Activated CD4-positive, alpha-beta T cell treated with anti-CD3 and anti-CD28 coated beads, Interleukin-2, amount 50 U/mL, for 16 hours (primary cell): ENCODE measurements at places on chromosomes 1 and 21.
A peak's percentile ranks its signal among the peaks of the same experiment; 100 is the strongest.

DNA sequence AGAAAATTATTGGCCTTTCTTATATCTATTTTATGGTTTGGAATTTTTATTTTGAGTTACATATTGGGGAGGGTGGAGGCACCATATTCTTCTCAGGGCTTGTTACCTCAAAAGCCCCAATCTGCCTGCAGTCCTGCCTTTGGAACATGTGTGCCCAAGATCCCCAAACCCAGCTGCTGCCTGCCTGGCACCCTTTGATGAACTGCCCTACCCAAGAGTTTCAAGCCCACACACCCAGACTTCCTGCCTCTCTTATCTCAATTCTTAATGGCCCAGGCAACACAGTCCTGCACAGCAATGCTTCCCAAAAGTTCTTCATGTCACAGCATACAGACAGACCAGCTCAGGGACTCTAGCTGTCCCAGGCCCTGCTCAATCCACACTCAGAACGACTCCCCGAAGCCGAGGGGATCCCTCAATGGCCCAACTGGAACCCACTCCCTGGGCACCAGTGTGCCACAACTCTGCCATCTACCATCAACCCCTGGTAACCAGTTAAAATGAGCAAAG is 19.2 kb downstream of the OLFML2B start:
- DNase-seq: no peak

- DNase-seq: no peak
Observed at GRCh38 chr1:68197891-68198290, 34.4 kb downstream of the WLS start.

- DNase-seq: no peak
Observed at GRCh38 chr1:41883507-41883906, 35.2 kb downstream of the HIVEP3 start.

- DNase-seq: no peak
Observed at GRCh38 chr1:235622936-235623779, 26.4 kb downstream of the GNG4 start.

GRCh38 chr21:33908760-33909159 is 6.8 kb downstream of the ATP5PO start:
- DNase-seq: no peak

DNA sequence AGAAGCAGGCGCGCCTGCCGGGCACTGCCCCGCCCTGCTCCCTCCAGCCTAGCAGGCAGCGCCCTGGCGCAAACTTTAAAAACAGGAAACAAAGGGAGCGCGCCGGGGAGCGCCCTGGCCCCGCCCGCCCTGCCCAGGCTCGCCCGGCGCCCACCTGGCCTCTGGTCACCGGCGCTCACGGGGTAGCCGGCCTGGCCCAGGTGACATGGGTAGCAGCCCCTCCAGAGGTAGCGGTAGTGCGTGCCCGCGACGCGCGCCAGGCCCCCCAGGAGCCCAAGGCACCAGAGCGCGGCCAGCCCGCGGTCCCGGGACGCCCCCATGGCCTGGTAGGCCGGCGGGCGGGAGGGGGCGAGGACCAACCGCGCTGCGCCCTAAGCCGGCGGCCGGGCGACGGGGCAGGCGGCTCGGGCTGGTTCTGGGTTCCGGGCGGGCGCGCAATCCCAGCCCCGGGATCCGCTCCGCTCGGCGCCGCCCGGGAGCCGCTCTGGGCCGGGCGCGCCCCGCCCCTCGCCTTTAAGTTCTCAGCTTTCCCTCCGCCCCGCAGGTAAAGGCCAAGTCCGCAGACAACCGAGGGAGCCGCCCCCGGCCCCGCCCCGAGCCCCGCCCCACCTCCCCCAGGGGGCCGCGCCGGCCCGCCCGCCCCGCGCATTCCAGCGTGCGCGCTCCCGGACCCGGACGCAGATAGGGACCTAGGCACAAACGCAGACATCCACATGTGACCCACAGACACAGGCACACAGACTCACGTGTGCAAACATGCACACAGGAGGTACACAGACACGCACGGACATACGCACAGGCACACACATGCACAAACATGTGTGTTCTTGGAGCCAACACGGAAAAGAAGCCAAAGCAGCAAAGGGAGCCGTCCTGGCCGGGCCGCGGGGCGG is 76.7 kb downstream of the ARHGEF16 start:
- DNase-seq: peak; percentile 52

GRCh38 chr1:226111883-226112261 is 49.4 kb downstream of the H3-3A start:
- no peak for DNase-seq

DNA sequence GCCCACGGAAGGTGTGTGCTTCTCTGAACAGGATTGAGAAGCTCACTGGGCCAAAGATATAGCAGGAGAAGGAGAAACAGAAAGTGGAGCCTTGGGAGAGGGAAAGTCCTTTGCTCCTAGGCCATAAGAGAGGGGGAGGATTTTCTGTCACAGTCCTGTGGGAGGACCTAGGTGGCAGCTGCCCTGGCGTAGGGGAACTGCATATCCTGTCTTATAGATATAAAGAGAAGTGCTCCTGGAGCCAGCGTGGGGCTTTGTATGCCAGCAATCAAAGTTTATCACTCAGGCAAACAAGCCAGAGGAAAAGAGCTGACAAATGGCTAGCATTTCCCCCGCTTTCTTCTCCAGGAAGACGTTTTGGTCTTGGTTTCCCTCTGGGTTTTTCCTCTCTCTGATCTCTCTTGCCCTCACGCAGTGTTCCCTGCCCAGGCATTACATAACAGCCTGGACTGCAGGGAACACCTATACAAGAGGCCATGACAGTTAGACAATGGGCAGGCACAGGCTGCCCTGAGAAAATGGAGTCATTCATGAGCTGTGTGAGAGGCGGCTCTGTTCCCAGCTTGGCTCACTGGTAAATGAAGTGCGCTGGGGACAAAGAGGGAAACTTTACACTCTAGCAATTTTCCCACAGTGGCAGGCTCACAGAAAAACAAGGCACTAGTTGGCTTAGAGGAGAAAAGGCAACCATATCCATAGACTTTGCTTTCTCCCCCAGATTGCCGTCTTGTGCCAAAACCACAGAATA is 52.5 kb upstream of the ZNF648 start:
- no peak for DNase-seq

DNA sequence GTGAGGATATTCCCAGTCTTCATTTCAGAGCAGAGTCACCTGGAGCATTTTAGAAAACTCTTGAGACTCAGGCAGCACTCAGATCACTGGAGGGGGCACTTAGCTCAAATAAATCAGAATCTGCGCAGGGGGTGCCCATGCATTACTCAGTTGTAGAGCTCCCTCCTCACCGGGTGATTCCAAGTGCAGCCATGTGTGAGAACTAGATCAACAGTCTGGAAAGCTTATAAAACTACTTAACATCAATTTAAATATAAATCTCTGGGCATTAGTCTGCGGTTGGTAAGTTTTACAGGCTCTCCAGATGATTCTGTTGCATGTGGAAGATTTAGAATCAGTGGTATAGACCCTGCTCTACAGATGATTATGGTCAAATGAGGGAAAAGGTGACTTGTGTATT is 128.6 kb downstream of the ST6GALNAC3 start:
- DNase-seq: no peak

DNA sequence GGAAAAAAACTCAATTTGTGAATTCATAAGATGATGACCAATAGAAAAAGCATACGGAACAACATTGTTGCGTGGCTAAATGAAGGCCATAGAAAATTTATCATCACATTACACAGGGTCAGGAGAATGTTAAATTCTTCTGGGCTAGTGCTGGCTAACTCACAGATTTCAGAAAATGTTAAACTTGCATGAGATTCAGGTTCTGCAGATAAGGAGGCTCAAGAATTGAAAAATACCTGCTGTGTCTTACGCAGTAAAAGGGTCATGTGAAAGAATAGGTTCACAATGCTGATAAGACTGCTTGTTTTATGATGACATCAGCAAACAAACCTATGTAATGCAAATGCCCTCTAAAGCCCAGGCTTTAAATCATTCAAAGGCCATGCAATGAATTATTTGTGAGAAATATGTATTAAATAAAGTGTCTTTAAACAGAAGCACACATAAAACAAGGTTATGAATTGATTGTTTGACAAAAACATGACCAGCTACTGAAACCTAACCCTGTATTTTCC is 378.8 kb downstream of the USP25 start:
- DNase-seq: no peak

GRCh38 chr1:86788300-86789206 is 84.2 kb downstream of the SH3GLB1 start:
- DNase-seq: no peak

DNA sequence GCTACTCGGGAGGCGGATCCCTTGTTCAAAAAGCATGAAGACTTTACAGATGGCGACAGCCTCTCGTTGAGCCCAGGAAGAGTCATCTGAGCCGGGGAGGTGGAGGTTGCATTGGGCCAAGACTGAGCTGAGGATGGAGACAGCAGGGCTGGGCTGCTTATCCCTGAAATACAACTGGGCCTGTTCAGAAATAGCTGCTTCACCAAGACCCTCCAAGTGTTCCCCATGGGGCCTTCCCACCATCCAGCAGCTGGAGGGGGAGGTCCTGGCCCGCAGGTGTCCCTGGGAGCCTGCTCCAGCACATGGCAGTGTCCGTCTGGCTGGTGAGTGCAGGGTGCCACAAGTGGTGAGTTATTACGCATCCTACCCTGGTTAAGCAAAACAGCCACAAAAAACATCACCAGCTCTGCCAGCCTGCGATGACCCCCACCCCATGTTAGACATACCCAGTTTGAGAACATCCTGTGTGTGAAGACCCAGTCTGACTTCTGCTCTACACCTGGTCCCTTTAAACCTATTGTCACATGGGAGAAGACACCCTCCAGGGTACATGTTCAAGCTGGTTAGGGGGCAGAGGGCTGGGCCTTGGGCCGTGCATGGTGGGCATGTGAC is 93.1 kb upstream of the TMPRSS2 start:
- no peak for DNase-seq

DNA sequence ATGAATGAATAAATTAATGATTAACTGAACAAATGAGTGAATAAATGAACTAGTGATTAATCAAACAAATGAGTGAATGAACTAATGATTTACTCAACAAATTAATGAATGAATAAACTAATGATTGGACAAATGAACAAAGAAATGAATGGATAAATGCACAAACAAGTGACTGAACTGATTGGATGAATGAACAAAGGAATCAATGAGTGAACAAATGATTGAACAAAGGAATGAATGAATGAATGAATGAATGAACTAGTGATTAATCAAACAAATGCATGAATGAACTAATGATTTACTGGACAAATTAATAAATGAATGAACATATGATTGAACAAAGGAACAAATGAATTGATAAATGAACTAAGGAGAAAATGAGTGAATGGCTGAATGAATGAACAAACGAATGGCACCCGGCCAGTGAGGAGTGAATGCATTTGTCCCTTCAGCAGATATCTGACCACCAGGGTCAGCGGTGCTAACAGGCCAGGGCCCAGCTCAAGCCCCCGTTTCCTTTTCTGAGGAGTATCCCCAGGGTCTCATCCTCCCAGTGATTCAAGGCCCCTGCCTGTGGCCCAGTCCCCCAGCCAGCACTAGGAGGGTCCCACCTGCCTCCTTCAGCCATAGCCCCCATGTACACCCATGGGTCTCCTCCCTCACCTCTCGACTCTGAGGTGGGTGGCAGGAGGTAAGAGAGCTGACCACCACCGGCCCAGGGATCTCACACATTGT is 49.9 kb downstream of the WNT9A start:
- no peak for DNase-seq

DNA sequence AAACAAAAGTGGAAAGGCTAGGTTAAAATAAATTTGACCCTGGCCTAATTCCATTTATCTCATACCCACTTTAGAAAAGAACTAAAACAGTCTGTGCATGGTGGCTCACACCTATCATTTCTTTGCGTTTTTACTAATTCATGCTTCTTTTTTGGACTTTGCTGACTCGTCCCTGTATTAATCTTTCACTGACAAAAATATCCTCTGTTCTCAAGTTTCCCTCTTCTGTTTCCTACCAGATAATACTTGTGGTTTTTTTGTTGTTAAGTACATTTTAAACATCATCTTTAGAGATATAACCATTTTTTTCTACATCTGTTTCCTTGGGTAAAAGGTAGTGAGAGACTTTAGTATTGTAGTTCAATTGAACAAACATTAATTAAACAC is 11.5 kb downstream of the CNST start:
- no peak for DNase-seq

- no peak for DNase-seq
Observed at GRCh38 chr1:29303201-29304024, 67.1 kb downstream of the PTPRU start.

- no peak for DNase-seq
Observed at GRCh38 chr1:244974106-244974505, 109.8 kb upstream of the HNRNPU start.

- DNase-seq: no peak
Observed at GRCh38 chr1:23198373-23198772, 18.9 kb downstream of the HTR1D start.

- DNase-seq: peak; percentile 37
Observed at GRCh38 chr1:13700521-13701270, 708 bp downstream of the PRDM2 start.

DNA sequence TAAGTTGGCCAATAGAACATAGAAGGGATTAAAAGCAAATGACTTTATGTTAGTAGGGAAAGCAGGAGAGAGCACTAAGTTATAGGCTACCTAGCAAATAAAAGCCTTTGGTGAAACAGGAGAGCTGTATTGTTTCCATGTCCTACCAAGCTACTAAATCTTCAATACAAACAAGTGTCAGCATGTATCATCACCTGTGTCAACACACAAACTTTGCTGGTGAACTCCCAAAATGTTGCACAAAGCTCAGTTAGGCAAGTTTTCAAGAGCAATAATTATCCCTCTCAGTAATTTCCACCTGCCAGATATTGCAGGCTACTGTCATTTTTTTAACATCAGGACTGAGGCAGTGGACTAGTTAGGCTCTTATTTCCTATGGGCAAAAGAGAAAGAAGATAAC is 77.7 kb upstream of the ADAM30 start:
- DNase-seq: no peak

DNA sequence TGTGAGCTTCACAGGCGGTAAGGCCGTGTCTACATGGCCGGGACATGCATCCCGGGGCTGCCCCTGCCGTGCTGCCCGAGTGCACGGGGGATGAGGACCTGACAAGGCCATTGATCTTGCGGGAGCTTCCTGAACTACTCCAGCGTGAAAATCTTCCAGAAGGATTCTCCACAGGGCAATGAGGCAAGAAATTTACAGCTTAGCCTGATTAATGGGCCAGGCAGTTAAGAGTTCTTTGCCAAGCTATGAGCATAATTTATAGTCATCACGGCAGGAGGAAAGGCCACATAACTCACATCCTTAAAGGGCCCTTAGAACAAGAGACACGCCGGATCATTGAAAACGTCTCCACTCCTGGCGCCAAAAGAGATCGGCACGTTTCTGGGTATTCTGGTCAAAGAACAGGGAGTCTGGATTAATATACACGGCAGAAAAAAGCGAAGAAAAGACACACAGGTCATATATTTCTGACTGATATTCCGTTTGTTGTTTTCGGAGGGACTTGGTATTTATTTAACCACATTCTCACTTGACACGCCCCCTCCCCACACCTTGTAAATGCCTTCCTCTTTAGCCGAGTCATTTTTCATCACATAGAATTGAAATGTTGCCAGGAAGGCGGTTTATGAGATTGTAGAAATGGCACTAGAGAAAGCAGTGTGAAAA is 180.5 kb downstream of the DYRK1A start:
- DNase-seq: no peak
